ENCODE measurements at places on chromosomes 1 and 21.

- no peak for DNase-seq
These were observed 20.6 kb upstream of the KIF26B start for GRCh38 chr1:245133995-245134715.

GRCh38 chr1:56970280-56970679 is 4.5 kb upstream of the C8B start:
- no peak for DNase-seq

- DNase-seq: no peak
These were observed 35.7 kb downstream of the ZMYND12 start for GRCh38 chr1:42420121-42420520.

DNA sequence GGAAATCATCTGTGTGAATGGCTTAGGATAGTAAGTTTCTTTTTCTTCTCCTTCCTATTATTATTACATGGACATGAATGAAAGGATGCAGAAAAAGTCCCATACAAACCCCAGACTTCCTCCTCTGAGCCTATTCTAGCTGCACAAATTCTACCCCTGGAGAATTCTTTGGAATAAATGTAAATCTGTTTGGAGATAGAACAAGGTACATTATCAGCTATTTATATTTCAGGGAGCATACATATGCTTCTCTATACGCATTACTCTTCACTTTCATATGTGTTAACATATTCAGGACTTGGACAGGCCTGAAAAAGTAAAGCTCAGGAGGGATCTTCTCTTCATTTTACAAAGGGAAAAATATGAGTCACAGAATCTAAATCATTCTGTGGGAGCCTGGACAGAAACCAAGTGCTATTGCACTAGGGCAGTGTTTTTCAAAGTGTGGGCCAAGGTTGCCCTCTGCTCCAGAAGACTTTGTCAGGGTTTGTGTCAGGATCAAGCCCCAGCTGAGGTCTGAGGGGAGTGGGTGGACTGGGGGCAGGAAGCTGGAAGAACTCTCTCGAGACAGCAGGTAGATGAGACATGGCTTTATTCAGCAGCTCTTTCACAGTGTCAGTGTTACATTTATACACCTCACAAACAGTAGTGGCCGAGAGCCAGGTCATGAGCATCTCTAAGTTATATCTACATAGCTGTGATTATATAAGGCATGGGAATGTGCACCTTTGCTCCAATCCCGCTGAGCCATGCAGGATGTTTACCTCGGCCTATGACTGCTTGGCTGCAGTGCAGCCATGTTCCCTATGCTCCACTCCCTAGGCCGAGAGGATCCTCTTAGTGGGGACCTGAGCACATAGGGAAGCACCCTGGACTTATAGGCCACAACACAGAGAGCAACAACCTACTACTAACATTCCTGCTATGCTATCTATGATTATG is 114.3 kb downstream of the GDAP2 start:
- no peak for DNase-seq

- no peak for DNase-seq
These were observed 46.0 kb downstream of the UBIAD1 start for GRCh38 chr1:11318982-11319381.

DNA sequence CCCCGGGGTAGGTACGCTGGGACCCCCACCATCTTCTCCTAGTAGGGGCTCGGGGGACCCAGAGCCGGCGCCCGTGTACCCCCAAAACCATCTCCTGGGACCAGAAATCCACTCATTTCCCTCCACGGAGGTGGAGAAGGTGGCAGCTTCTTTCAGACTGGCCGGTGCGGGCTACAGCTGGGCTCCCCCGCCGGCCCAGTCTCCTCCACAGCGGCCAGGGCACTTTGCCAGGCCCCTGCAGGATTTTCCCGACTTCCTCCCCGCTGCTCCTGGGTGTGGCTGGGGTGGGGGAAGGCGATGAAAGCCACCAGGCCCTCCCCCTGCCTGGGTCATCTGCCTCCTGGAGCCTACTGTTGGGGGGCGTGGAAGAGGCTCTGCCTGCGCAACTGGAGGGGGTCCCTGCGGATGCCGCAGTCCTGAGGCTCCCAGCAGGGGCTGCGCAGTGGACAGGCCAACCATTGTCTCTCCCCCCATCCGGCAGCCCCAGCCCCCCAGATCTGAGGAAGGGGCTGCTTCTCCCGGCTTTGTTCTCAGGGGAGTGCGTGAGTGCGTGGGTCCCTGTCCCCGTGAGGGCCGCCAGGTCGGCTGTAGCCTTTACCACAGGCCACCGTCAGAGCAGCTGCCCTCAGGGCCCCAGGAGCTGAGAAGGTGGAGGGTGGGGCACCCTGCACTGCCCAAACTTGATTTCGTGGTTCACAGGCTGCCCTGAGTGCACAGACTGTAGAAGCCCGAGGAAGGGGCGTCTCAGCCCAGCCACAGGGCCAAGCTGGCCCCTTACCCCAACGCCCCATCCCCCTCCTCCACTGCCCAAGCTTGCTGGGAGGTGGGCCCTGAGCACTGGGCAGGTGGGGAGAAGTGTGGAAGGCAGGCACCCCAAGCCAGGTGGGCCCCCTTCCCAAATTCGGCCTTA is 1.3 kb downstream of the AGRN start:
- DNase-seq: no peak

- no peak for DNase-seq
These were observed 165.4 kb upstream of the KCNK2 start for GRCh38 chr1:214917081-214917635.

DNA sequence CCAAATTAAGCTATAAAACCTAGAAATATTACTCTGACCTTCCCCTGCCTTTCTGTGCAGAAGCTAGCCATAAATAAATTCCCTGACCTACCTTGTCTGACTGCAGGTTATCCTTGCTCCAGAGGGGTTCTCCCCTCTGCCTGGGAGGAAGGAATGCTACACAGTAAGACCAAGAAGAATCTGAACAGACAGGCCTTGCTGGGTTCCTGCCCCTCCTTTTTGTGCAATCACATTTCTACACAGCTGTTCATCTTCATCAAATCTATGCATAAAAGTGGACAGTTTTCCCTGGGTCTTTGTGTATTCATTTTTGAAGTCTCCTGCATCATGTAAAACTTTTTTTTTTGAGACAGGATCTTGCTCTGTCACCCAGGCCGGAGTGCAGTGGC is 50.6 kb downstream of the DNTTIP2 start:
- no peak for DNase-seq

GRCh38 chr1:96338622-96339021 is 383.0 kb upstream of the PTBP2 start:
- no peak for DNase-seq

- DNase-seq: no peak
These were observed 4.3 kb upstream of the LCE2B start for GRCh38 chr1:152681616-152682015.

- DNase-seq: peak; percentile 44
These were observed 1.3 kb upstream of the IL19 start for GRCh38 chr1:206769304-206769731.

DNA sequence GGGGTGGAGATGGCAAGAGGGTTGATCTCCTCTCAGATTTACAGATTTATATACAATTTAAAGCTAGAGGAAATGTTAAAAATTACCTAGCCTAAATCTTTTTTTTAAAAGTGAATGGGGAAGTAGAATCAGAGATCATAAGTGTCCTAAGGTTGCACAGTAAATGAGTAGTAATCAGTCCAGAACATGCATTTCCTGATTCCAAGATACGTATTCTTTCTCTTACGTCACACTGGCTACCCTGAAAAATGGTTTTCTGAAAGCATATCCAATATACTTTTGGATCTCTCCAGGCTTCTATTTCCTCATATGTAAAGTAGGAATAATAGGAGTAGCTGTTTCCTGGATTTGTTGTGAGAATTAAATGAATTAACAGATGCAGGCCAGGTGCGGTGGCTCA is 11.7 kb downstream of the GADD45A start:
- DNase-seq: no peak

DNA sequence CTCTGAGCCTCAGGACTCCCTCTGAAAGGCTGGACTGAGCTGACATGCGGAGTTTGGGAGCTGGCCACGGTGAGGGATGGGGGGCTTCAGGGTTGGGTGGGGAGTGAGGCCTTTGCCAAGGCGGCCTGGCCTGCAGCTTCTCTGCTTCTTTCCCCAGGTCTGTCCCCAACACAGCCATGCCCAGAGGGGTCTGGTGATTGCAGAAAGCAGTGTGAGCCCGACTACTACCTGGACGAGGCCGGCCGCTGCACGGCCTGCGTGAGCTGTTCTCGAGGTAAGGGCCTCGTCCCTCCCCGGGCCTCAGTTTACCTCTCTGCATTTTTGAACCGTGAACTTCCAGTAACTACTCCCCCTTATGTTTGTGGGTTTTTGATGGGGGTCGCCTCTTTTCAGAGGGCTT is 48.6 kb downstream of the TNFRSF8 start:
- DNase-seq: no peak

DNA sequence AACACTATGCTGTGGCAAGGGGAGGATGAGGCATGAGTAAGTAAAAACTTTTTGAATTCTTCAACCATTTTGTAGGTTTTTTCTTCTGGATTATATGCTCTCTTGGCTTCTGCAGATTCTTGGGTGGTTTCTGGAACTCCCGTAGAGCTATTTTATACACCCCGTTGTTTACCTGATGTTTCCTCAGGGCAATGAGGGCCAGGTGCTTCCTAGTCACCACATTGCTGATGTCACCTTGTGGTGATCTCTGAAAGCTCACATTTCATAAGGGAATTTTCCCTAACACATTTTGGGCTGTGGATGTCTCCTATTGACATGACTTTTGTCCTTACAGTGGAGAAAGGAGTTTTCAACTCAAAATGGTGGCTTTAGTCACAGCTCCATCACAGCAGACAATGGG is 356.6 kb downstream of the PLA2G4A start:
- no peak for DNase-seq

DNA sequence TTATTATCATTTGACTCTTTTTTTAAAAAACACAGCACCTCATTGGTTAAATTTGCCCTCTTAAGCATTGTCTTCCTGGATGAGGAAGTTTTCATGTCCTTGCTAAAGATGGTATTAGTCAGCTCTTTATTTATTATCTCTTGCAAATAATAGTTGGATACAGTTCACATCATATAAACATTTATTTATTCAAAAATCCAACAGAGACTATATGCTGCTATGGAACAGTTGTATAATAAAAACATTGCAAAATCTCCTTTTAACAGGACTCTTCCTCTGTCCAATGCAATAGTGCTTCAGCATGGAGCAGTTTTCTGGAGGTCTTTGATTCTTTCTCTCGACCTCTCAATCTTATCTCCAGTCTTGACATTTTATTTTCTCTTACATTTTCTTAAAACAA is 49.5 kb upstream of the VCAM1 start:
- DNase-seq: no peak

DNA sequence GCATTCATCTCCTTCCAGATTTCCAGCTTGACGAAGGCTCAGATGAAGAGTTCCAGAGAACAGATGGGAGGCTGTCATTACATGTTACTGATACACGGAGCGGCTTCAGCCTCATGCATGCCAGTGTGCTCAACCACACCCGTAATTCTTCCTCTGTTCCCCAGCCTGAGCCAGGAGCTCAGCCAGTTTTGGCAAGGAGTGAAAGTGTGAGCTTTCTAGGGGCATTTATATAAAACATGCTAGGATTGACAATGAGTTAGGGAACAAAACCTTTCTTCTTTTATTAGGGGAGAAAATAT is 290.4 kb upstream of the PLXNA2 start:
- DNase-seq: no peak

- DNase-seq: no peak
These were observed 15.1 kb downstream of the PRMT2 start for GRCh38 chr21:46650476-46651098.

DNA sequence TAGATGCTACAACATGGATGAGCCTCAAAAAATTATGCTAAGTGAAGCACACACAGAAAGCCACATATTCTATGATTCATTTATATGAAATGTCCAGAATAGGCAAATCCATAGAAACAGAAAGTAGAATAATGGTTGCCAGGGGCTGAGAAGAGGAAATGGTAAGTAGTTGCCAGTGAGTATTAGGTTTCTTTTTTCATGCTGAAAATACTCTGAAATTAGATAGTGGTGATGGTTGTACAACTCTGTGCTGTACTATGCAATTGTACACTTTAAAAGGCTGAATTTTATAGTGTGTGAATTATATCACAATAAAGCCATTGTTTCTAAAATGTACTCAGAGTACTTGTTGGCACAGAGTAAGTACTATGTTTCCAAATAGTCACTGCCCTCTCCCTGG is 15.5 kb upstream of the GFI1 start:
- DNase-seq: no peak

DNA sequence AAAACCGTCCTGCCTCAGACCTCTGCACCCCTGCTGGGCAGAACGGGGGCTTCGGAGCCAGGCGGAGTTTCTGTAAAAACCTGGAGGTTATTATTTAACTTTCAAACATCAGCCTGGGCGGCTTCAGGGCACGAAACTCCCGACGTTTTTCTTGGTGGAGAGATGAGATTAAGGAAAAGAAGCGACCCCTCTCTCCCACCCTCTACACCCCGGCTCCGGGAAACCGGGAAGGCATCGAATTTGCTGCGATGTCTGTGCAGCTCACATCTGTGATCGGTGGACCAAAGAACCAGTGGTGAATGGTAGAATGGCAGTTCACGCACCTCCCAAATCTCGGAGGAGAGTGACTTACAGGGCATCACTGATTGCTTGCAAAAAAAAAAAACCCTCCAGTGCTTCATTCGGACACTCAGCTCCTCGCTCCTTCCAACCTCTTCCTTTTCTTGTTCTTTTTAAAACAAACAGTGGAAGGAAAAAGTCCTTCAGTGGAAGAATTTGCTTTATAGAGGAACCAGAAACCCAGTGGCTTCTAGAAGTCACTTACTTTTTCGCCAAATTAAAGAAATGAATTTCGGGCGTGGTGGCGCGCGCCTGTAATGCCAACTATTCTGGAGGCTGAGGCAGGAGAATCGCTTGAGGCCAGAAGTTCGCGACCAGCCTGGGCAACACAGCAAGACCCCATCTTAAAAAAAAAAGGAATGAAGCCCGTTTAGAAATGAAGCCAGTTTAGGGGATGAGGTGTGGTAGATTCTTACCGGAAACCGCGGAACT is 884 bp downstream of the PHACTR4 start:
- peak; percentile 1 for DNase-seq

DNA sequence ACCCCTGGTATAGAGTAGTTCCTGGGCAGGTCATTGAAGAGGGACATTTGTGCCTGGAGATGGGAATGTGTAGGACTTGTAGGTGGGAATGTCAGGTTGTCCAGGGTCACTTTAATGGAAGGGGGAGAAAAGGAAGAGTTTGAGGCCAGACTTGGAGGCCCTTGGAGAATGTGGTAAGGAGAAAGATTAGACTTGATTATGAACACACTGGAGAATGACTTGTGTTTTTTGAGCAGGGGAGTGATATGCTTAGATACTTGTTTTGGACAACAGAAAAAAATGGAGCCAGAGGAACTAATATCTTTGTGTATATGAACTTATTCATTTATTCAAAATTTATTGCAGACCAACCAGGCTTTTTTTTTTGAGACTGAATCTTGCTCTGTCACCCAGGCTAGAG is 17.9 kb downstream of the ELAPOR1 start:
- DNase-seq: no peak

GRCh38 chr1:240107058-240107684 is 15.5 kb downstream of the FMN2 start:
- DNase-seq: no peak

GRCh38 chr1:21565285-21565684 is 56.1 kb downstream of the ALPL start:
- DNase-seq: no peak

GRCh38 chr1:97780884-97781283 is 139.9 kb downstream of the DPYD start:
- DNase-seq: no peak

Data from activated T-cell treated with anti-CD3 and anti-CD28 coated beads for 24 hours (primary cell).